Vagina (tissue), 2 donors: ENCODE measurements at places on chromosomes 1 and 21.
A peak's percentile ranks its signal among the peaks of the same experiment; 100 is the strongest.

- no peak for DNase-seq
These were observed 130.3 kb upstream of the EDN2 start for GRCh38 chr1:41614818-41615217.

- no peak for DNase-seq
These were observed 139.8 kb downstream of the NCAM2 start for GRCh38 chr21:21137986-21138385.

DNA sequence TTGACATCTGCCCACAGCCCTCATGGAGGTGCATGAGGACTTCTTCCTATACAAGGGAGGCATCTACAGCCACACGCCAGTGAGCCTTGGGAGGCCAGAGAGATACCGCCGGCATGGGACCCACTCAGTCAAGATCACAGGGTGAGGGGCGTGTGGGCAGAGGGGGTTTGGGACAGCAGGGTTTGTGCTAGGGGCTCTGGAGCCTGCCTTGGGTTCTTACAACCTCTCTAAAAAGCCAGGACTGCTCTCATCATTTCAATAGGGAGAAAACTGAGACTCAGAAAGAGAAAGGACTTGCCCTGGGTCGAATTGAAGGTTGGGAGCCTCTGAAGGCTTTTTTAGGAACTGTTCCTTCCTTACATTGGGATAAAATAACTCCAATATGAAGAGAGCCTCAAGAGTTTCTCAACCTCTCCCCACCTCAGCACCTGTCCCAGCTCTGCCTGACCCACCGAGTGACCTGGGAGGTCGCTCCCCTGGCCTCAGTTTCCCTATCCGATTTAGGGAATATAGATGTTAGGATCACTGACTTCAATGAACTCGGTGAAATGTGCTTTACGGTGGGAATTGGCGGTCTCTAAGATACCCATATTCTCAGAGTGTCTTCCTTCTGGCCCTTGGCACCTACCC, 9.5 kb downstream of the TINAGL1 start:
- no peak for DNase-seq

GRCh38 chr21:17789656-17790055, 29.5 kb downstream of the C21orf91 start:
- DNase-seq: no peak

- no peak for DNase-seq
These were observed 640.7 kb upstream of the PTBP2 start for GRCh38 chr1:96080925-96081324.

DNA sequence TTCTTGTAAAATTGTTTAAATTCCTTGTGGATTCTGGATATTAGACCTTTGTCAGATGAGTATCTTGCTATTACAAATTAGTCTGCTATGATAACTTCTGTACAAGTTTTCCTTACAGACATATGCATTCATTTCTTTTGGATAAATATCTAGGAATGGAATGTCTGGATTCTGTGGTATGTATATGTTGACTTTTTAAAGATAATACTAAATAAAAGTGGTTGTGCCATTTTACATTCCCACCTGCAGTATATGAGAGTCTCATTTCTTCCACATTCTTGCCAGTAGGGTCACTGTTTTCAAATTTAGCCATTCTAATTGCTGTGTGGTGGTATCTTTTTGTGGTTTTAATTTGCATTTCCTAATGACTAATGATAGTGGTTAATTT, 53.9 kb downstream of the SYDE2 start:
- DNase-seq: no peak

- no peak for DNase-seq
These were observed 7.0 kb upstream of the KISS1 start for GRCh38 chr1:204203206-204203767.

- DNase-seq: no peak
These were observed 68.5 kb downstream of the GPR88 start for GRCh38 chr1:100606438-100606837.

DNA sequence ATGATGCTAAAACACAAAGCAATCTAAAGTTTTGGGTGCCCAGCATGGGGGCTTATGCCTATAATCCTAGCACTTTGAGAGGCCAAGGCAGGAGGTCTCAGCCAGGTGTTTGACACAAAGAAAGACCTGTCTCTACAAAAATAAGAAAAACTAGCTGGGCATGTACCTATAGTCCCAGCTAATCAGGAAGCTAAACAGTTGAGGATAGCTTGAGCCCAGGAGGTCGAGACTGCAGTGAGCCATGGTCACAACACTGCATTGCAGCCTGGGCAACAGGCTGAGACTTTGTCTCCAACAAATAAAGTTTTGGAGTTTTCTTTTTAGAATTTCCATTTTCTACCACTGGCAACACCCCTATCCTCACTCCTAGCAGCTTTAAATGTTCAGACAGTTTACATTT, 55.1 kb upstream of the GUCA2A start:
- no peak for DNase-seq

GRCh38 chr1:179707406-179707805, 35.7 kb upstream of the FAM163A start:
- DNase-seq: no peak

DNA sequence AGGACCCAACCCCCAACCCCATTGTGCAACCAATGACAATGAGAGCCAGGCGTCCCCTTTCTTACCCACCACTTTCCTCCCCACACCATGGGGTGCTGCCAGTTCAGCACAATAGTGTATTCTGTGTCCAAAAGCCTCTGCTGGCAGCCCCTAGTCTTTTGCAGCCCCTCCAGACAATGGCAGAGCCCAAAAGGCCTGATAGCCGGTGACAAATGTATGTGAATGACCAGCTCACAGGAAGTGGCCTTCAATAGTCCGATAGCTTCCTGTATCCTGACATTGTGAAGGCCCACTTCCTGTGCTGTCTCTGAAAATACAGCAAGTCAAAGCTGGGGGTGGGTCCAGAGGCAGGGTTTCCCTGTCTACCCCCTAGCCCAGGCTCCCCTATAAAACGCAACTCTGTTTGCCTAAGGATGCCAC, 16.6 kb downstream of the SMIM12 start:
- DNase-seq: no peak

DNA sequence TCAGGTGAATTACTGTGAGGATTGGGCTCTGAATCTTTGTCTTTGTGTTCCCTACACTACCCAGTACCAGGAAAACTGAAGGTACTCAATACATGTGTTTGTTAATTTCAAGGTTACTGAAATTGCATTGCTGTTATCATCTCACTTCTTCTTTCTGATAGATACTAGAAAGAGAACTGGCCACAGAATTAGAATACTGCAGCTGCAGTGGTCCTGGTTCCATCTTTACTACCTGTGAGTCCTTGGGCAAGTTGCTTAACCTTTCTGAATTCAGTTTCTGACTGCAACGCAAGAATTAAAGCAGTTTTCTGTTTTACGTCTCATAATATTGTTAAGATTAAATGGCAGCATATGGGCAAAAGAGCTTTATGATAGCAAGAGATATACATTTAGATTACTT, 263.5 kb downstream of the LMO4 start:
- no peak for DNase-seq

GRCh38 chr1:160397651-160398050, 2.7 kb upstream of the VANGL2 start:
- peak; percentile 58 for DNase-seq

GRCh38 chr1:911875-912739, 11.6 kb upstream of the SAMD11 start:
- DNase-seq: no peak

DNA sequence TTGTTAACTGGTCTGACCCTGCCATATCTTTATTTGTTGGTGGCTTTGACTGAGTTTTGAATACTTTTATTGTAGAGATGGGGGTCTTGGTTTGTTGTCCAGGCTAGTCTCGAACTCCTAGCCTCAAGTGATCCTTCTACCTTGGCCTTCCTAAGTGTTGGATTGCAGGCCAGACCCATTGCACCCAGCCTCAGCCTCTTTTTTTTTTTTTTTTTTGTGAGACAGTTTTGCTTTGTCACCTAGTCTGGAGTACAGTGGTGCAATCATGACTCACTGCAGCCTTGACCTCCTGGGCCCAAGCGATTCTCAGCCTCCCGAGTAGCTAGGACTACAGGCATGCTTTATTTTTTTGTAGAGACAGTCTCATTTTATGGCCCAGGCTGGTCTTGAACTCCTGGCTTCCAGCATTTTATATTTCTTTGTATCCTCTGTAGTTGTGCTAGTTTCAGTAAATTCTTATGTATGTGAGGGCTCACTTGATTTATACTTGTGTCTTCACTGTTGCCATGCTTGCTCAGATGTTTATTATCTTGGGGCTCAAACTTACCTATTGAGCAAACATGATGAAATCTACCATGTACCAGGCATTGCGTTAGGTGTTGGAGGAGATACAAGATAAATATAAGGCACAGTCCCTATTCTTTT, 24.1 kb downstream of the THRAP3 start:
- peak; percentile 87 for DNase-seq

GRCh38 chr1:21607549-21608529, 61.3 kb downstream of the RAP1GAP start:
- DNase-seq: no peak

DNA sequence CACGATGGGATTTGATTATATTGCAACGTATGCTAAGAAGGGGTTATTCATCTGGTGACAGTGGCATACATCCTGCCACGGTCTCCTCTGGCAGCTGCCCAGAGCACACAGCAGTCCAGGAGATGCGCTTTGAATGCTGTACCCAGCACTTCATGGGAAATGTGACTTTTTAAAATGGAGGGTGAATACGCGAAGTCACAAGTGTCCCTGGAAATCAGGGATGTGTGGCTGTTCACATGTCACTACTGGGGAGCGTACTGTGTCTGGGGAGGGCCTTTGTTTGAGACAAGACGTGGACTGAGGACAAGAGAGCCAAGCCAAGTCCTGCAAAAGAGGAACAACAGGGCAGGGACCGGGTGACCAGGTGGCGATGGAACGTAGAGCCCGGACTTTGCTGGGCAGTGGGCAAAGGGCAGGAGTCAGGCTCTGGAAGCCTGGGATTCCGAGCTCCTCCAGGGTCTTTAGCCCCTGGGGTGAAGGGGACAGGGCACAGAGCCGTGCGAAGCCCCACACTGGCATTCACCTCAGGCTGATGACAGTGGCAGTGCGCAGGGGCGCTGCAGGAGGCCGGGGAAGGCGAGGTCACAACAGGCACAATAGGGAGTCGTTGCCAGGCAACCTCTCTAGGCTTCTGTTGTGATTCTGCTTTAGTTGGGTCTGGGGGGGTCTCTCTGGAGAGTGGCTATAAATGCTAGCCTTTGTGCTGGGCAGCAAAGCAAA, 11.4 kb upstream of the ZBTB21 start:
- DNase-seq: no peak

- no peak for DNase-seq
These were observed 2.5 kb downstream of the NFASC start for GRCh38 chr1:204873176-204873575.

DNA sequence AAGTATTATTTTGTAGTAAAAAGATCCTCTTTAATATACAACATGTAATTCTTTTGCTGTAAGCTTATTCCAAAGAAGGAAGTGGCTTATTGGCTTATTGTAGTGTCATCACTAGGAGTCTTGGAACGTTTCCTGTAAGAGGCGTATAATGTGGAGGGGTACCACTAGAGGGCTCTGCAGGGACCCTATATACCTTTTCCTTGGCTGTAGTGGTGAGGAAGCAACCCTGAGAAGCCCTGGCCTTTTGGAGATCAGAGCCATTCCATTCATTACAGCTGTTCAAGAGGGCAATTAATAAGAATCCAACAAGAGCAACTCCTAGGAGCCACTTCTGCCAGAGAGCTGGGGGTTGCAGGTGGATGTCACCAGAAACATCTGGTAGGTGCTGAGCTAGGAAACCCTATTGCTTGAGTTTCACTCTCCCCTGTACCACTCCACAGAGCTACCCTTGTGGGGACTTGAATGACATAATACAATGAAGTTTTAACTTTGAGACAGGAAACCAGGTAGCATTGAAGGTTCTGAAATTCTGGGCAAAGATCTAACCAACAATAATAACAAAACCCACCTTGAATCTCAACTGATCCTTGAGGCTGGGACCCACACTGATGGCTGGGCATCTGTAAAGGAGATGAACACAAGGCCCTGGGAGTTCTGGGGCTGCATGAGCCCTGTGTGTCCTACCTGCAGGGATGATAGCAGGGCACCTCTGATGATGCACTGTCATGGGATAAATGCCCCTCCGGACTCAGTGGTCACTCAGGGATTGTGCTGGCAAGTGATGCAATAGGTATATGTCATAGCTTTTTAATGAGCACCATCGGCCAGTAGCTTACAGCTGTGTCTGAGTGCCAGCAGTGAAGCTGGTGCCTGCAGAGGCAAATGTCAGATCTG, 160.2 kb upstream of the COA6 start:
- DNase-seq: no peak
